Ureter (tissue), 1 donor: ENCODE measurements at places on chromosomes 4 and X. TPM values are rescaled to one million over a fixed set of nuclear protein-coding genes. Genes with fewer than 3 reads are reported as not detected.

DNA sequence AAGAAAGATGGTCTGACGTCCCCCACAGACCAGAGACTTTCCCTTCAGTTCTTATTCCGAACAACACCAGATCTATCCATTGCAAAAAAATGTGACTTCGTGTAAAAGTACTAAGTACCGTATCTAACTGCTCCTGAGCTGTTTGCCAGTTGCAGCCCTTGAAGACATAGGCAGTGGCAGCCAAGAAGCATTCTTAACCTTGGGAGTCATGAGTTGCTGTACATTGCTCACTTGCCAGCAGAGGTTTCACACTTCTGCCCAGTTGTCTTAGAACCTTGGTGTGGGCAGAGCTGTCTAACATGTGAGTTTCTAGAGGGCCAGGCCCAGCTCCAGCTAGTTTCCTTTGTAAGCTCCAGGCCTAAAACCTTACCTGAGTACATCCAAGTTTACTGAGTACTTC is 10.5 kb upstream of the CHRDL1 start:
- DNase-seq: no peak

GRCh38 chrX:77436682-77437081 is 10.5 kb upstream of the FGF16 start:
- no peak for DNase-seq

DNA sequence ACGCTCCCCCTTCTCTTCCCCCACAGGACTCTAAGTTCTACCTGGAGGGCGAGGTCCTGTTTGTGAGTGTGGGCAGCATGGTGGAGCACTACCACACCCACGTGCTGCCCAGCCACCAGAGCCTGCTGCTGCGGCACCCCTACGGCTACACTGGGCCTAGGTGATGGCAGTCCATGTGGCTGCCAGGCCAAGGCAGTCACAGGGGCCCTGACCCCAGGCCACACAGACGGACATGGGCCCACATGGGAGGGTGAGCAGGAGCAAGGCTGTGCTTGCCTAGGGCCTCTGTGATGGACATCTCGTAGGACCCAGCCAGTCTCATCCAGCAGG is 10.0 kb upstream of the ADD1 start:
- no peak for DNase-seq

DNA sequence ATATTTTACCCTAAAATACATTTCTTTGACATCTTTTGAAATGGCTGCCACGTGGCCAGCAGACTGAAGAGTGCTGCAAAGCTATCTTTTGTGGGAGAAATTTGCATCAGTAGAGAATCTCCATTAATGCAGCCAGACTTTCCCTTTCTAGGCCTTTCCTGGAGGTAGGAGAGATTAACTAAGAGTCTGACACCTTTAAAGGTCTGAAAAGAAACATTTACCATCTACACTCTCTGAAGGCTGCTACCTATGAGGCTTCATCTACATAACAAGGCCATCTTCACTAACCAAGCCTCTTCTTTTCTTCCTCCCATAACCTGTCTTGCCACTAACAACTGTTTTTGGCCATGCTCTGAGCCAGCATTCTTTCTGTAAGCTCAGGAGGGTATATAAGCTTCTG is 17.8 kb upstream of the SPRY1 start:
- DNase-seq: no peak

- DNase-seq: no peak
These were observed 79.9 kb downstream of the AMOT start for GRCh38 chrX:112760697-112761096.

- DNase-seq: no peak
These were observed 66.7 kb upstream of the DHX15 start for GRCh38 chr4:24650849-24651640.

DNA sequence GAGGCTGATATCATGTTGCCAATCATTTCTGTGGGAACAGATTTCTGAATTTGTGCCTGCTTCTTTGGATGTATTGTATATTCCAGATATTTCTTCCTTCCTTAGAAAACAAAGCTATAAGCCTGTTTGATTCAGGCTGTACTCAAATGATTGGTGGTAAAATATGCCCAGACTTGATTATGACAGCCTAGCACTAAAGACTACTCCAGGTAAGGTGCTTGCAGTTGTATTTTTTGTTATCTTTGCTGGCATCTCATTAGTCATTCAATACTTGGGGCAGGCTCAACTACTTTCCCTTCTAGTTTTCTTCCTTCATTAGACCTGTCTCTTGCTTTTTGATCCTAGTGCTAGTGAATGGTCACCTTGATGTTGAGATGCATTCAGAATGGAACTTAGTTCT is 90.6 kb downstream of the ZNF518B start:
- DNase-seq: no peak

GRCh38 chr4:166662266-166662843 is 571.9 kb downstream of the SPOCK3 start:
- DNase-seq: no peak

GRCh38 chr4:60575336-60575735 is 624.8 kb upstream of the ADGRL3 start:
- no peak for DNase-seq

TCP11X2 gene
- total RNA-seq: not detected

ARHGAP24 gene
- 11.2 TPM for total RNA-seq
